ENCODE measurements at places on chromosomes 7 and 10.

GRCh38 chr7:36527549-36527913 lies 137.9 kb downstream of the ANLN start:
- DNase-seq: no peak

GRCh38 chr10:127145173-127145572 lies 51.2 kb downstream of the INSYN2A start:
- DNase-seq: no peak

DNA sequence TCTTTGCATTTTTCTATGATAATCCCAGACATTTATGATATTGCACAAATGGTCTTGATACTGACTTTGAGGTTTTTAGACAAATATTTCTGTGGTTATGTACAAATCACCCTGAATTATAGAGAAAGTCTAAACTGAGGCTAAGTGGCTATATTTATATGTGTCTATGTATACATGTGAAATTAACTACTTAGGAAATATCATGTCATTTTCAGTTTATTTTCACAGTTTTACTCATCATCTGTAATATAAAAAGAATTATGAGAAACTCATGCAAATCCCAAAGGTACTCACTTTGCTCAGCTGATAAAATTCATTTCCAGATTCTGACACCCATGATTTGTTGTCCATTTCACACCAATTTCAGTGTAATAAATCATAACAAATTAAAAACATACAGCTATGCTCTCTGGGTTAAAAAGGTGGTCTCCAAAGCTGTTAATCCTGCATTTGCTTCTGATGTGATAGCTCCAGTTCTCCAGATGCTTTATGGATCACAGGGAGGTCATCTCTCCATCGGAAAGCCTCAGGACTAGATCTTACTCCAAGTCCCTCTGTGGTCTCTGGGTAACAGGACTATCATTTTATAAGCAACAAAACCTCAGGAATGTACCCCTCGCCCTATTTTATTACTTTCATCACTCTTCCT lies 673.9 kb downstream of the PARD3 start:
- no peak for DNase-seq

DNA sequence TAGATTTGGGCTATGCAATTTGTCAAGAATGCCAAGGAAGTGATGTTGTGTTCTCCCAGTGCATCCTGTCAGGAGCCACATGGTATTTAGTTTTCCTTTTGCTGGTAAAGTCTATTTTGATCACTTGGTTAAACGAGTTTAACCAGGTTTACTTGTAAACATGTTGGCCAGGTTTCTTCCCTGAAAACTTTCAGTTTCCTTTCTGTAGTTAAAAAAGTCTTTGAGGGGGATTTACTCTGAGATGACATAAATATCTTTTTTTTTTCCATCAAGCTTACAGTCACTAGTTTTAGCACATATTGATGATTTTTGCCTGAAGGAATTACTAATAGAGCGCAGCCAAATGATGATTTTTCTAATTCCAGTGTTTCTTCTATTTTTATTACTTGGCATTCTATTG lies 320.5 kb downstream of the PHF14 start:
- no peak for DNase-seq

DNA sequence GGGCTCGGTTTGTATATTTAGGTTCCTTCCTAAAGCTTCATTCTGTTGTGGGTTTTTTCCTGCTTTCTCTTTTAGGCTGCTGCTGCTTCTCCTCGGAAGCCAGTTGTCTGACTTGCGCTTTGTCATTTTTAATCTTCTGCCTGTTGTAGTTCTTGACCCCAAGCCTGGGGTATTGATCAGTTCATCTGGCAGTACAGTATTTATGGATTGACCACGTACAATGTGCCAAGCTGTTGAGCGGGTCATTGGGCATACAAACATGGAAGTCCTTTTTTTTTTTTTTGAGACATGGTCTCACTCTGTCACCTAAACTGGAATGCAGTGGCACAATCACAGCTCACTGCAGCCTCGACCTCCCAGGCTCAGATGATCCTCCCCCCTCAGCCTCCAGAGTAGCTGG lies 4.3 kb downstream of the PROSER2 start:
- no peak for DNase-seq

GRCh38 chr10:86413046-86413728 lies 46.6 kb upstream of the GRID1 start:
- no peak for DNase-seq

DNA sequence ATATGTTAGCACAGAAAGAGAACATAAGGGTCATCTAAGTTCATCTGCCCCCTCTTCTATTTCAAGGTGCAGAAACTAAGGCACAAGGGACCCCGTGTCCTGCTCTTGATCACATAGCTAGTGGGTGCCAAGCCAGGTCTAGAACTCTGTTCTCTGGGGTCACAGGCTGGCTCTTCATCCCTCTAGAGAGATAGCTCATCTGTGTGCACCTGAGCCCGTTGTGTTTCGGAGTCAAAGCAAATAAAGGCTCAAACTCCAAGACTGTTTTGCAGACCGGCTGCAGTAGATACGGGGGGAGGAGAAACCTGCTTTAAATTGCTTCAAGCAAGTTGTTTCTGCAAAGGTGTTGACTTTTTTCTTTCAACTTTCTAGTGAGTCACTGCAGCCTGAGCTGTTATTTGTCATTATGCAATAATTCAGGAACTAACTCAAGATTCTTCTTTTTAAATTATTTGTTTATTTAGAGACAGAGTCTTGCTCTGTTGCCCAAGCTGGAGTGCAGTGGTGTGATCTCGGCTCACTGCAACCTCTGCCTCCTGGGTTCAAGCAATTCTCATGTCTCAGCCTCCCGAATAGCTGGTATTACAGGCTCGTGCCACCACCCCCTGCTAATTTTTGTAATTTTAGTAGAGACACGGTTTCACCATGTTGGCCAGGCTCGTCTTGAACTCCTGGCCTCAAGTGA lies 6.5 kb downstream of the BLVRA start:
- DNase-seq: no peak

Measured in T-helper 9 cell (primary cell).